ENCODE measurements at places on chromosomes 3 and 15. TPM values are rescaled to one million over a fixed set of nuclear protein-coding genes. Genes with fewer than 3 reads are reported as not detected.
A peak's percentile ranks its signal among the peaks of the same experiment; 100 is the strongest.

- no peak for DNase-seq
Measured at GRCh38 chr3:147354623-147355022, 51.7 kb downstream of the ZIC4 start.

DNA sequence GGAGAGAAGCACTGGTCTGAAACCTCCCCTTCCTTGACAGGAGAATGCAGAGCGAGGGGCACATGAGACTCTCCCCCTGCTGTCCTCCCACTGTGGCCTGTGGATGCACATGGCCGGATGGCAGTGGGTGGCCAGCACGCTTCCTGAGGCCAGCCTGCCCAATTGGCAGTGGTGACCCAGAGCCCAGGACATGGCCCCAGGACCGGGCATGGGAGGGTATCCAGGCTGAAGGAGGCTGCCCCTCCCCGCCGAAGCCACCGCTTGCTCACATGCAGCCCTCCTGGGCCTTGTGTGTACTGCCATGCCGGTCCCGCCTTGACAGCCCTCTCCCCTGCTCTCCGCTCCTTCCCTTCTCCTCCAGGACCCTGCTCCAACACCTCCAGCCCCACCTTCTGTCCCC, 100.9 kb downstream of the MEGF11 start:
- DNase-seq, result no peak

DNA sequence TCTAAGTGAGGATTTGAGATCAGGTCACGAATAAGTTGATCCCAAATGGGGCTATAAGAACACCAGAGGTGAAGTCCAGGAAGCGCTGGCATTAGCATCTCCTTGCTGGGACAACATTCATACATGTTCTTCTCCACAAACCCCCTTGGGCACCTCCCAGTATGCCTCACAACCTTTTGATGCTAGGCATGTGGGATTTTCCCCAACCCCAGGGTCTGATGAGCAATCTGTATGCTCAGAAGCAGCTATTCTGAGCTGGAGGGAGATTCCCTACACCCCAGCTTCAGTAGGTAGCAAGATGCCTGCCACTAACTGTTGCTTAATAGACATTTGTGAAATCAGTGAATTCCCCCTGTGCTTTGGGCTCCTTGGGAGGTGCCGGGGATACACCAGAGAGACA, 32.2 kb downstream of the SLC6A11 start:
- no peak for DNase-seq

- DNase-seq, result no peak
Measured at GRCh38 chr3:61979638-61980037, 393.7 kb downstream of the FEZF2 start.

DNA sequence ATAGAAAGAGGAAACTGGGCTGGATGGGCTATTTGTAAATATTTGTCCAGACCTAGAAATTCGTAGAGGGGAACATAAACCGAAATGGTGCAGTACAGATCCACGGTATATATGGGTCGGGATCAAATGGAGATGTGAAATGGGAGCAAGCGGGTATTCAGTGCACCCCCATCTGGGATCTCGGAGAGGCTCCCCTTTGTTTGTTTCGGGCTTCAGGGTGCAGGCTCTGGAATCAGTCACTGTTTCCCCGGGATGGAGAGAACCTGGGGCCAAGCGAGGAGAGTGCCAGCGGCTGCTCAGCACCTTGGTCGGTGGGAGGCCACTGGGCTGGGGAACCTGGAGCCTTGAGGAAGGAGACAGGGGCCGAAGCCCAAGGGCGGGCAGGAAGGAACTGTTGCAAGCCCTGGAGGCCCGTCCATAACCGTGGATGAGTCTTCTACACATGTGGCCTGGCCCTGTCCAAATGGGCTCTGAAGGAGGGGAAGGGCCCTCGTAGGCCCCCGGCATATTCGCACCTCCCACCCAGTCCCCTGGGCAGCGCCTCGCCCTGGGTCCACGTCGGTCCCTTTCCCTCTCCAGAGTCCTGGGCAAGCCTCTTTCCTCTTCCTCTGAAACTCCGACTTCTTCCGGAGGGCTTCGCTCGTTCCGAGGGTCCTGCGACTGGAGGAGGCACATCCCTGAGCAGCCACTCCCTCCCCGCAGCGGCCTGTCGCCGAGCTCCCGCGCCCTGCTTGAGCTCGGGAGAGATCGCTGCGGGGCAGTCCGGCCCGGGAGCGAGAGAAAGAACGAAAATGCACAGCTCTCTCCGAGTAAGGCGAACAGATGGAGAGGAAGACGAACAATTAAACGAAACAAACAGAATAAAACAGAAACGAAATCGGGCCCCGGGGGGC, 3.0 kb downstream of the ISL2 start:
- no peak for DNase-seq

DNA sequence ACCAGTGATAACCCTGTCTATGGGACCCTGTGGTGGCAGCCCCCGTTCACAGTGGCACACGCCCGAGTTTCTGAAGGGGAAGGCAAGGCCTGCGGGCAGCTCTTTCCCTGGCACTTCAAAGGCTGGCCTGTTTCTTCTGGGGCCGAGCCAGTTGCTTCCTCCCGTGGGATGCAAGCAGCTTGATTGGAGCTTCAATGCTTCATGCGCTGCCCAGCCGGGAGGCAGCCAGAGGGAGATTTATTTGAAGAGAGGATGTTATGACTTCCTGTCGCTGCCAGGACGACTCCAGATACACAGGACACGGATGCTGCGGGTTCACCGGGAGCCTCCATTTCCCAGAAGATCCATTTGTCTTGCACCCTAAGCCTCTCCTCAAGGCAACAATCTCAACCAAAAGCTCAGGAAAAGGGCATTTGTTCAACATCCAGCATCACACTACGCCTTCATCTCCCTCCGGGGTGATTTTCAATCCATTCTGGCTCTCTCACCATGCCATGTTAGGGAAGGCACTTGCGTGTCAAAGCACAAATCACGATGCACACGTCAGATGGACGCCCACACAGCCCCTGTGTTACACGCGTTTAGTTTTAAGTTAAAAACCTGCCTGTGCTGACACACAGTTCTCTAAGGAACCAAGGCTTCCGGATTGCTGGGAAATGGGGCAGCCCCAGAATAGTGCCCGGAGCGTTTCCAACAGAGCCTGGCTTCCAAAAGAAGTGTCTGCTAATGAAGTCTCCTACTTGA, 330.2 kb downstream of the OCA2 start:
- no peak for DNase-seq

GRCh38 chr3:123841476-123842238, 42.5 kb downstream of the MYLK start:
- DNase-seq, result no peak

The TRH gene
- total RNA-seq, result not detected

The GREM1 gene
- total RNA-seq, result 30.4 TPM

The CELSR3 gene
- 0.33 TPM for total RNA-seq

- no peak for DNase-seq
Measured at GRCh38 chr3:55518451-55518850, 31.3 kb upstream of the WNT5A start.

GRCh38 chr3:53773611-53774368, 72.4 kb downstream of the CHDH start:
- no peak for DNase-seq

GRCh38 chr15:96053031-96053780, 277.3 kb upstream of the NR2F2 start:
- DNase-seq, result peak; percentile 60

- DNase-seq, result no peak
Measured at GRCh38 chr15:39181056-39181747, 399.7 kb upstream of the THBS1 start.

GRCh38 chr3:70072754-70073153, 73.2 kb downstream of the SAMMSON start:
- DNase-seq, result no peak

DNA sequence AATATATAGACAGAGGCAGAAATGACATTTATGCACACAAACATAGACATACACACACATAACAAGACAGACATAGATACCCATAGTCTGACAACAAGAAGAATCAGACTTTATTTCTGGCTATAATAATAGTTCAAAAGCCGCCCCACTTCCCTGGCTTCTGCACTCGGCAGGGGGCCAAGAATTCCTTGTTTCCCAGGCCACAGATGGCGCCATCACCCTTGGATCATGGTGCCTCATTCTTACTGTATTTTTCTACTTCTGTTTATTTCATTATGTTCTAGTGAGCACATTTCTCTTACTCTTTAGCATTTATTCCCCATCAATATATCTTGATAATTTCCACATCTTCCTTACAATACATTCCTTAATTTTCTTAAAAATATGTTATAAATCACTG, 387.5 kb downstream of the NLGN1 start:
- DNase-seq, result no peak

The ALPK3 gene
- total RNA-seq, result 41.0 TPM

- DNase-seq, result no peak
Measured at GRCh38 chr15:40985541-40986330, 32.5 kb downstream of the CHAC1 start.

- DNase-seq, result no peak
Measured at GRCh38 chr15:69337138-69337537, 38.4 kb downstream of the PAQR5 start.

DNA sequence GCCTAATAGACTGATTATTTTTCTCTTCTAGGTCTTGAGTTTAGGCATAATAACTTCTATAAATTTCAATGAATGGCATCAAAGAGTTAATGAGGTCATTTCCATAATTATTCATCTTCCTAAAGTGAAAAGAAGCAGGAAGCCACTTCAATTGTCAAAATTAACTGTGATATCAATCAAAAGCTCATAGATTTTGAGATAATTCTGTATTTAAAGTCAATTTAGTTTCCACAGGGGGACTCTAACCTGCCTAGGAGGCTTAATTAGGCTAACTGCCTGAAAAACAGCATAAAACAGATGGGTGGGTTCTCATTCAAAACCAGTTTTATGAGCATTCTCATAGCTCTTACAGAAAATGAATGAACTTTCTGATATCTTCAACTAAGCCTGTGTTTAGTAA, 177.8 kb downstream of the OTOL1 start:
- no peak for DNase-seq

GRCh38 chr3:3232251-3232650, 52.8 kb upstream of the CRBN start:
- DNase-seq, result no peak

GRCh38 chr15:72183781-72184164, 13.8 kb downstream of the GRAMD2A start:
- no peak for DNase-seq

DNA sequence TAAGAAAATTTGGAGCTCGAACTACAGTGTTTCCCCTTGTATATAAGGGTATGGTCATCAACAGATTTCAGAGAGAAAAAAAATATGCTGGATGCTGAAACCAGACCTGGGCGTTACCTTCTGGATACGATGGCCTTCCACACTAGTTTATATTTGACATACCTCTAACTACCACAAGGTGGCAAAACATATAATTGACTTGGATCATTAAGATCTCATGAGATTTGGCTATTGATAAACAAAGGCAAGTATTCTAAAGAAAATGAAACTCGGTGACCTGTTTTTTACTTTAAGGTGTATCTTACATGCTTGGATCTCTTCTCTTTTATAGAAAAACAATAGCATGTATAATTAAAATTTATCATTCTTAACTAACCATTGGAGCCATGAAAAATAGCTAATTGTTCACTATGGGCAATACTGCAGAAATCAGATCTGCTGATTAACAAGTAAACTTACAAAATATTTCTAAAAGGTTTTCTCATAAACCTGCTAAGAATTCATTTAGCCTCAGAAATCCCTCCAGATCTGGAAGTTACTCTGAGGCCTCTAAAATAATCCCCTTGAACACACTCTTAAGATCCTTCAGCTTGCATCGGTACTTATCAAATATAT, 300.6 kb upstream of the KCNH8 start:
- DNase-seq, result no peak

DNA sequence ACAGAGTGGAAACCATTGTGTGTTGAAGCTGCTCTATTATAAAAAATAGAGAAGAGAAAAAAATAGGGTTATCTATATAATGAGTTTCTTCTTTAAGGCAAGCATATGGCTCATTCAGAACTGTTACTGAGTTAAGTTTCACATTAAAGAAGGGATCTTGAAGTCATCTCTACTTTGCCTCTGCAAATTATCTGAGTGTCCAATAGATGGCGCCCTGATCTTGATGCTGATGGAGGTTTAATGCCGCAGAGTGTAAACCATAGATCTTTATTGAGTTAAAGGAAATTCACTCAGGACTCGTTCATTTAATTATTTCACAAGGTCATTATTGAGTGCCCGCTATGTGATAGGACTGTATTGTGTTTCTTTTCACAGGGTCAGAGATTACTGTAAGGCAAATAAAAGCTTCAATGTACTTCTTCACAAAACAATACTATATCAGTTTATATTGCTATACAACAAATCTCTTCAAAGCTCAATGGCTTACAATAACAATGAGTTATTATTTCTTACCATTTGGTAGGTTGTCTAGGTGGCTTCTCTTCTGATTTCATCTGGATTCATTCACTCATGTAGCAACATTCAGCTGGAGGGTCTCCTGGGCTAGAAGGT, 171.4 kb downstream of the NSUN3 start:
- no peak for DNase-seq

The PRR20G gene
- total RNA-seq, result not detected

- no peak for DNase-seq
Measured at GRCh38 chr15:90219421-90220141, 14.2 kb downstream of the CIB1 start.

- no peak for DNase-seq
Measured at GRCh38 chr3:143595456-143596077, 252.7 kb downstream of the SLC9A9 start.

GRCh38 chr3:112640930-112641801, at the start of gene CCDC80:
TSS of gene CCDC80 (minus strand) at chr3:112641143. CDS start at chr3:112639905, 1,238 bp downstream.
- DNase-seq, result peak; percentile 71

- no peak for DNase-seq
Measured at GRCh38 chr3:24129549-24129948, 184.5 kb downstream of the NR1D2 start.

Data from sigmoid colon (tissue), 7 donors.